Dorsolateral prefrontal cortex (tissue), 122 donors: ENCODE measurements at places on chromosomes 12 and 14.

DNA sequence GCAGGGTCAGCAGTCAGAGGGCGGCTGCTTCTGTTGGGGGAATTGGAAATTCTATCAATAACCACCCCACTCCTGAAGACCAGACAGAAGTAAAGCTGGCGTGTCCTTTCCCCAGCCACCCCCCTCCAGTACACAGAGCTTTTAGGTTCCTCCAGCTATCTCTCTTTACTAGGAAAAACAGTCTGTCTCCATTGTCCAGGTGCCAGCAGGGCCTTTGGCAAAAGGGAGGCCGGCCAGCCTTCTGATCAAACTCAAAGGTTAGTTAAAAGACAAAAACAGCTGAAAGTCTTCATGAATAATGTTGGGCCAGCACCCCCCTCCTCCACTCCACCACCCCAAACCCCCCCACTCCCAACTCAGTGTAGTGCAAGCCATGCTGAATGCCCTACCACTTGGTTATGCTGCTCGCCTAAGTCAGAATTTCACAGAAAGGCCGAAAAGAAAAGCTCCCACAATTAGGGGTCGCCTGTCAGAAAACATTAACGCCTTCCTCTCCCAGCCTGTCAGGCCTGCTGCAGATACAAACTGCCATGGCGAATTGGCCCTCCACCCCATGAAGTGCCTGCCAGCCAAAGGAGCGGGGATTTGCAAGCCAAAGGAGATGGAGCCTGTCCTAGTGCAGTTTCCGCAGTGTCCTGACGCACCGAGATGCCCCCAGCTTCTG is 8.9 kb downstream of the ASCL1 start:
- no peak for DNase-seq

DNA sequence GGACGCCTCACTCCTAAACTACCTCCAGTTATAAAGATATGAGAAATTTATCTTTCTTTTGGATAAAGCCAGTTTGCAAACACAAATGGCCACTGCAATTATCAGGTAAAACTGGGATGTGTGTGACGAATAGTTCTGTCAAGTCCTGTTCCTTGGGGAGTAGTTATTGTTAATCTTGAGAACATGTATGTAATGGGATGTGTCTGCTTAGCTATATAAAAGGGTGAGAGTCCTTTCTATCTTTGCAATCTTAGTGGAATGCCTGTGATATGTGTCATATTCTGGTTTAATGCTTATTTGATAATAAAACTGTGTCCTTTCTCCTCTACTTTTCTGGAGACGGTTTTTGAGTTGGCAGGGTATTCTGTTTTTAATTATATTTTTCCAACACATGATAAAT is 56.1 kb upstream of the PKP2 start:
- DNase-seq = no peak

DNA sequence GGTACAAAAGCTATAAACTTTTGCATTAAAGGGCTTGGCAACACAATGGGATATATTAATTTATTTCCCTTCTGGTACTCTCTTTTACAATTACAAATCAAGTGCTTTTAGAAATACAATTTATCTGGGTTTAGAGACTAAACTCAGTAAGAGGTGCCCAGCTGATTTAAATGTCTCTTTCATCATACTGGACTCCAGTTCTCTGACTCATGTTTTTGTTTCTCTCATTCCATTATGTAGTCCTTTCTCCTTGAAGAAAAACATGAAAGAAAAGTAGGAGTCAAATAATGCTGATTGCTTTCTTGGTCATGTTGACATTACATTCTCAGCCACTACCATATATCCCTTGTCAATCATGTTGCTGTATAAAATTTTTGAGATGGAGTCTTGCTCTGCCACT is 36.3 kb upstream of the CFL2 start:
- DNase-seq = no peak

DNA sequence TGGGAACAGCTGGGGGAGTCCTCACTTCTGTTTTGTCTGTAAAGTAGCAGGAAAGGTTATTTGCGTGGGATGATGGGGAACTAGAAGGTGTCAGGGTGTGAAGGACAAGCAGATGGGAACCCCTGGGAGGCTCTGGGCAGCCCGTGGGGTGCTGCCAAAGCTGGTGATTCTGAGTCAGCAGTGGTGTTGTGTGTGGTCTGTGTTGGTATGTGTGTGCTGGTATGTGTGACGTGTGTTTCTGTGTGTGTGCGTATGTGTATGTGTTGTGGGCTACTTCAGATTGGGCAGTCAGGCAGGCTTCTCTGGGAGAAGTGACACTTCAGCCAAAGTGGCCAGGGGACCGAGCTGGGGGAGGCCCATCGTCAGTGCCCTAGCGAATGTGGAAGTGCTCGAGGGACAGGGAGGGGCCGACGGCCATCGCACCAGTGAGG is 15.3 kb upstream of the BDKRB2 start:
- DNase-seq = no peak

DNA sequence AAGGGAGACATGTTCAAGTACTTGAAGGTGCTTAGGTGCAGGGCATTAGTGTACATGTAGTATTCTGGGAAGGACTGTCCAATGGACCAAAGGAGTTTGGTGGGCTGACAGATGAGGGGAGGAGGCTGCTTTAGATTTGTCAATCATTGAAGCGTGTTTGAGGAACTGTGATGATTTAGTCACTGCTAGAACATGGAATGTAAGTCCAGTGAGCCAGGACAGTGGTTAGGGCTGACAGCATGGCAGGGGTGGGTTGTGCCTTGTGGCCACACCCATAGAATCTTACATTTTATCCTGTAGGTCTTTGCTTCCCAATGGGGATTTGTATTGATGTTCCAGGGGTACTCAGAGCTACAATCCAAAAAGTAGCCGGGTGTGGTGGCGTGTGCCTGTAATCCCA is 24.6 kb downstream of the DIP2B start:
- no peak for DNase-seq

GRCh38 chr12:6376079-6376869 is 911 bp upstream of the SCNN1A start:
- no peak for DNase-seq

DNA sequence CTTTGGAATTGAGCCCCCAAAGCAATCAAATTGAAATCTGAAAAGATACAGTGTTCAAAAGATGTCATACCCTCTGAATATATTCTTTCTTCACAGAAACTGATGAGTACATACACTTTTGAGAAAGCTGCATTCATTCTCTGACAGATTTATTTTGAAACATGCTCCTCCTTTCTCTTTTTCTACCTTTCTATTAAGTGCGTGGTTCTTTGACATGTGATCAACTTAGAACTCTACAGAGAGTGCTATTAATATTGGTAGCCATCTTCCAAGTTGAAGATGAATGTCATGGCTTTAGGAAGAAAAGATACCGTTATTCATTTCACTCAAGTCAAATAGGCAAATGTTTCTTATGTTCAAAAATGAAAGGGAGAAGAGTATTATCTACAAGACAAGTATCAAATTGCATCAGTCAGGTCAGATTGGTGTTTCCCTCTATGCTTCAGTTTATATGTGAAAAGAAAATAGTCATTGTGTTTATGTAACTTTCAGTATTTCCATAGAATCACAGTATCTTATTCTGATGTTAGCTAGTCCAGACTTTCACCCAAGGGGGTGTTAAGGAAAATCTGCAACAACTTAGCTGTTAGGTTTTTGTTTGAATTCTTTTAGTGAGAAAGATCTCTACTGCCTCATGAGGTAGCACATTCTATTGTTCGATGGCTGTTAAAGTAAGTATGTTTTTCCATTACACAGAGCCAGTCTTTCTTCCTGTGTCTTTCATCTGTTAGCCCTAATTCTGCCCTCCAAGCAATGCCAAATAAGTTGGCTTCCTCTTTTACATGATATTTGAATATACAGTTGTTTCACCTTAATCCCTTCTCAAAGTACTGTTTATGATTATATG is 55.4 kb upstream of the GARIN2 start:
- DNase-seq = no peak

- DNase-seq = no peak
These were observed 18.8 kb downstream of the TNFAIP2 start for GRCh38 chr14:103142026-103142425.
